ENCODE measurements at places on chromosomes 3 and 15.

DNA sequence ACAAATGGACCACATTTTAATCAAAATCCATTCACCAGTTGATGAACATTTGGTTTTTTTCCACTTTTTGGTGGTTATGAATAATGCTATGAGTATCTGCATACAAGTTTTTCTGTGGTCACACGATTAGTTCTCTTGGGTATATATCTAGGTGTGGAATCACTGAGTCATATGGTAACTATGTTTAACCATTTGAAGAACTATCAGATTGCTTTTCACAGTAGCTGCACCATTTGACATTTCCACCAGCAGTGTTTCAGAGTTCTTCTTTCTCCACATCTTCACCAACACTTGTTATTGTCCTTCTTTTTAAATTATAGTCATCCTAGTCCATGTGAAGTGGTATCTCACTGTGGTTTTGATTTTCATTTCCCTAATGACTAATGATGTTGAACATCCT is 33.3 kb upstream of the ATG7 start:
- peak; percentile 4 for DNase-seq

- no peak for DNase-seq
Observed at GRCh38 chr3:13114811-13115575, 41.8 kb upstream of the IQSEC1 start.

- peak; percentile 44 for DNase-seq
Observed at GRCh38 chr3:156685752-156686151, 11.4 kb downstream of the TIPARP start.

DNA sequence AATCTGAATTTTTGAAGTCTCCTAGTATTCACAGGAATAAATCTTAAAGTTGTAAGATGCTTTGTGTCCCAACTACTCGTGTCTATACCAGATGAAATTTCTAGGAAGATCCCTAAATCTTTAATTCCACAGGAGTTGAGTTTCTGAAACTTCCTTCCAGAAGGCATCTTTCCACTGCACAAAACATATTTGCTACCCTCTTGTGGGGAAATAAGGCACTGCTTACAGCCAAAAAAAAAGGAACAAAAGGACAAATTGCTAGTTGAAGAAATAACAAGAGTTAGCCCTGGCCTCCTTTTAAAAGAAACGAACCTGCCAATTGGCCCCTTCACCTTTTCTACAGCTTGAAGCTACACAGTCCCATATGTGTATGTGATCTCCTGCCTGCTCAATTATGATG is 54.0 kb downstream of the TAFA4 start:
- no peak for DNase-seq

DNA sequence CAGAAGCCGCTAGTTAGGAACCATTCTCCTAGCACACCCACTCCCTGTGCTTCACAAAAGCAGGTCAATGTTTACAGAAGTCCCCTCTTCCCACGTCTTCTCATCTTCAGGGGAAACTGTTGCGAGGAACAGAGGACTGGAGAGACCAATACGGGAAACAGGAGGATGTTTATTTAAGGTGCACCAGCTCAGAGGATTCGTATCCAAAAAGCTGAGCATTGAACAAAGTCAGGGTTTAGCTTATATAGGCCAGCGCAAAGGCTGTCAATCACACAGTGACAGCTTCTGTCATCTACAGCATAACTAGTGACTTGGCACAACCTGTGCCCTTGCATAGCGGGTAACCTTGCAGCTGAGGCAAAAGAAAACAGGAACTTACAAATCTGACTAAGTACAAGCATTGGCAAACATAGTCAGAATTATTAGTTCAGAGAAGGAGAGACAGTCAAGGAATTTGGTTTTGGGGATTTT is 61.3 kb downstream of the ZDHHC19 start:
- DNase-seq: no peak

DNA sequence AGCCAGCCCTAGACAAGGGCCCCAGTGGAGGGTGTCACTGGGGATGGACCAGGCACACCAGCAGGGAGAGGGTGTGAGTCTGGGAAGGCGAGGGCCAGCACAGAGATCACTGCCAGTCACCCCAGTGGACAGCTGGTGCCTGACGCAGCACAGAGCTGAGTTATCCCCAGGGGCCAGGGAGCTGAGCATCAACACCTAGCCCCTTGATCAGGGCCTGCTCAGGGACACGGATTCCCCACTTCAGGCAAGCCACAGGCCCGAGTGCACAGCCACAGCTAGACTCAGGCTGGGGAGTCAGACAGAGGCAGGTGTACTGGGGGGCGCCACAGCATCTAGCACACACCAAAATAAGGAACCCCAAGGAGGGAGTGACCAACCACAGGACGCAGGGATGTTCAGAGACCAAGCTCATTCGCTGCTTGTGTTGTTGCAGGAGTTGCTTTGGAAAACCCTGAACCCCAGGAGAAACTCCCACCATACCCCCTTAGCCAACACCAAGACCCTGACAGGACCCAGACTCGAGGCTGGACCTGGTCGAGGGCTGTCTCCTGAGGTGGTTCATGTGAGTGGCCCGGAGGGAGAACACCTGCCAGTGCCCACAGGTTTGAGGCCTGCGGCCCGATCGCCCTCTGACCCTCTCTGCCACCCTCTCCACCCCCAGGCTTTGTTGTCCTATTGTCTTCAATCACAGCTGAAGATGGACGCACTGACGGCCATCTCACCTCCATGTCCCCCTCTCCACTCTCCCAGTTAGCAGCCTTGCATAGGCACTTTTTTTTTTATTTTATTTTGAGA is 146.8 kb downstream of the TPRA1 start:
- no peak for DNase-seq

DNA sequence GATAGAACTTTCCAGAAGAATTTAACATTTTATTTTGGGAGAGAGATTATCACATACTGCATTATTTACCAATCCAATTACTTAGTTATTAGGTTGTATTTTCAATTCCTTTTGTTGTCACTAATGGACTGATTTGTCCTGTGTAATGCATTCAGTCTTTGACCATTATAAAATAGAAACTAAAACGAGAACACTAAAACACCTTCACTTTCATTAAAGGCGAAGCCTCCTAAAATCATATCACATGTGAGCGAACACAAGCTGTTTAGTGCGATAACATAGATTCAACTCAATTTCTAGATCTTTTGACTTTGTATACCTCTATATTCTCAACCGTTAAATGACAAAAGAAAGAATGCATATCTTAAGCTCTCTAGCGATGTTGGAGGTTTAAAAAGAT is 253.4 kb downstream of the VGLL3 start:
- no peak for DNase-seq

GRCh38 chr3:9809239-9809614 is 835 bp upstream of the TTLL3 start:
- DNase-seq: no peak

- DNase-seq: no peak
Observed at GRCh38 chr15:76795217-76795616, 109.9 kb downstream of the SCAPER start.

DNA sequence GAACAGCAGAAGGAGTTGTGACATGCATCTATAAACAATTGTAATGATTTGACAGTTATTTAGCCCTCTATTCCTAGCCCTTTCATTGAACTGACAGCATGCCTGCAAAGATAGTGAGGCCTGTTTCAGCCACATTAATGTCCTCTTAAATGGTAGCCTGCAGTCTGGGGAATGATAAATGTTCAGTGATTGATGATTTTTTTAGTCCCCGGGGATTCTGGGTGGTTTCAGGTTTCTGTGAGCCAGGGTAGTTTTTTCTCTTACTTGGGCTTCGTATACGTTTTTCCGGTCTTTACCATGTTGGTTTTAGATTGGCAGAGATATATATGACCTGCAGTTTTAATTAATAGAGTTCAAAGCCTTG is 172.0 kb downstream of the TCF12 start:
- DNase-seq: no peak

- no peak for DNase-seq
Observed at GRCh38 chr3:175107231-175107630, 248.1 kb downstream of the NAALADL2 start.

DNA sequence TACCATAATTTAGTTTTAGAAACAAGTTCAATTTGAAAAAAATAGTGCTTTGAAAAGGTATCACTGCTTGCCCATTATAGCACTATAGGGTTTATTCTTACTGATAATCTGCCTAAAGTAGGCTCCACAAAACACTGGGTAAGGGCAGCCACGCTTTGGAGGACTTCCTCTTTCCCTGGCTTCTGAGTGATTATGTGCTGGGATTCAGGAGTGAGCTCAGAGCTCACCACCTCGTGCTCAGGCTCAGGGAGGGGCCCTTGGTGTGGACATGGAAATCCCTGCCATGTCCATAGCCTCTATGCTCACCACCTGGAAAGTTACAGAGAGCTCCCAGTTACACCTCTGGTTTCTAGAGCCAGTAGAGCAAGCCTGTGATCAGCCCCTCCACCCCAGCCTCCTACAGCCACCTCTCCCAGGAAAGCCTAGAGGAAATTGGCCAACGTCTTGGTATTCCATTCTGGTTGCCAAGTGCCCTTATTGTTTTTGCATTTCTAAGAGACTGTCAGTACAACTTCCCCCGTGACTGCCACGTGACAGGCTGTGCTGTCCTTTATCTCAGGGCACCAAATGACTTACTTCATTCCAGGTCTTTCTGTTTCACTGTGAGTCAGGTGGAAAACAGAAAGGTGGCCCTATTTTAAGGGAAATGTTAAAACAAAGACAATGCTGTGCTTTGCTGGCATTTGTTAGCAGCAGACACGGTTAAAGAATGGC is 316.0 kb downstream of the RORA start:
- DNase-seq: no peak

GRCh38 chr3:177211503-177212277 is 14.4 kb upstream of the TBL1XR1 start:
- DNase-seq: no peak

DNA sequence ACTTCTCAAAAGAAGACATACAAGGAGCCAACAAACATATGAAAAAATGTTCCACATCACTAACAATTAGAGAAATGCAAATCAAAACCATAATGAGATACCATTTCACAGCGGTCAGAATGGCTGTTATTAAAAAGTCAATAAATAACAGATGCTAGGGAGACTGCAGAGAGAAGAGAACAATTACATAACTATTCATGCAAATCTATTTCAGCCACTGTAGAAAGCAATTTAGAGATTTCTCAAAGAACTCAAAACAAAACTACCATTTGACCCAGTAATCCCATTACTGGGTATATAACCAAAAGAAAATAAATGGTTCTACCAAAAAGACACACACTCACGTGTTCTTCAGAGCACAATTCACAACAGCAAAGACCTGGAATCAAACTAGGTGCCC is 116.3 kb downstream of the VPS13C start:
- no peak for DNase-seq

DNA sequence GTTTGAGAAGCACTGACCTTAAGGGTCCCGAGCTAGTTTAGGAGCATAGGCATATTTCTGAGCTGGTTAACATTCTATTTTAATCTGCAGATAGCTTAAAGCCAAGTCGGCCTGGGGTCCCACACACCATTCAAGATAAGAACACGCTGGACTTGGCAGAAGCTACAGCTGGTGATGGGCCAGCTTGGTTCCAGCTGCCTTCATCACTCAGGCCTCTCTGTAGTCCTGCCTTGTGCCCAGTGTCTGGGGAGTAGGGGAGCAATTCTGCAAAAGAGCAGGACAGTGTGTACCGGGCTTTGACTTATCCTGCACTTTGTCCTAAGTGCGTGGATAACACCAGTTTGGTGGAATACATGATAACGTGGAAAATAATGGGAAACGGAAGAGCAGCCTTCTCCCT is 164.5 kb downstream of the MEGF11 start:
- no peak for DNase-seq

DNA sequence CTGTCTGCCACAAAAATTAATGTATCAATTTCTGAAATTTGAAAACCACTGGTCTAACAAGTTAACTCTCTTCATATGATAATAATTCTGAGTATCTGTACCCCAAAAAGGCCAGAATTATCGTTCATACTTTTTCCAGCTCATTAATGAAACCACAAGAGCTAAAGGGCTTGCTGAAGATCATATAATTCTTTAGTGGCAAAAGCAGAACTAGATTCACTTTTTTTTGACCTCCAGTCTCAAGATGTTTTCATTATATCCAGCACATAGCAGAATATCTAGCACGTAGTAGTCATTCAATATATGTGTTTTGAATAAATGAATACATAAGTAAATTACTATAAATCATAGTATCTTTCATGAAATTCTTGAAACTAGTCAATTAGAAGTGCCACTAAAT is 246.7 kb upstream of the KCNH8 start:
- DNase-seq: no peak

DNA sequence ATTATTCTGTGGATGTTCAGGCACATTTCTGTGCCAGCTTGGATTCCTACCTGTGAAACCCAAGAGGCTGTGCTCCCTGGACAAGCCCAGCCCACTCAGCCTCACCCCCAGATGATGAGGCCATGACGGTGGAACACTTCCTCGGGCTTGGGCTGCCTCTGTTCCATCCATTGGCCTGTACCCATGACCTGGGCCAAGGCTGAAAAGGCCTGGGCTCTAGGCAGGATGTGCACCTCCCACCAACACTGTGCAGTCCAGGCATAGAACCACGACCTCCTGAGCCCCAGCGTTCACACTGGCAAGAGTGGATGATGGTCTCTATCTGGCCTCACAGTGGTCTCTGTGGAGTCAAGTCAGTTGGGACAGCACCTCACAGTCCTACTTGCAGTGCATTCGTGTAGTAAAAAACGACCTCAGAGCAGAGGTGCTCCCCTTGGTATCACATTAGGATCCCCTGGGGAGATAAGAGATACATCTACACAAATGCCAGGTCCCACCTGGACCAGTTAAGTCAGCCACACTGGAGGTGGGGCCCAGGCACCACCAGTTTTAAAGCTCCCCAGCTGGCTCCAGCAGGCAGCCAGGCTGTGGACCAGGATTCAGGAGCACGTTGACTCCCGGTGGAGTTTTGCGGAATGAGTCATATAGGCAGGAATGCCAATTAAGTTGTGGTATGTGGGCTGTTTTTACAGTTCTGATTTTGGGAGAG is 39.0 kb upstream of the IGF1R start:
- no peak for DNase-seq

DNA sequence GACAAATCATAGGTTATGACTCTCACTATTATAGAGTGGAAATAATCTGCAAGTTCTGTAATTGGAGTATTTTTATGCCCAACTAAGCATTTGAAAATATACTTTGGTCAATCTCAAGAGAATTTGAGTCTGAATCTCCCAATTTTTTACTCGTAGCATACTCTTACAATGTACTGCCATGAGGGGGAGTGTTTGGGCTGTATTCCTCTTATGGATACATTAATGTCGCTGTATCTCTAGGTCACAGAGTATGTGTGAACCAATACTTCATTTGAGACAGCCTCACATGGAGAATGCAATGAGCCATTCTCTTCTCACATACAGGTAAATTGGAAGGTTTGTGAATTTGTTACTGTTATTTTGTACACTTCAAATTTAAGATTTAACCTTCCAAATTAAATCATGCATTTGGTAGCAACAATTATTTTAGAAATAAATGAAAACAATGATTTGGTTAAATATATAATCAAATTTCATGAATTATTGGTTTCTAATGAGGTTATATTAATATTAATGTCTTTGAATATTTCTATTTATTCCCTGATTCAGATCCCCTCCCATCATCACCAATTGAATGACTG is 5.5 kb upstream of the CD200 start:
- peak; percentile 64 for DNase-seq

DNA sequence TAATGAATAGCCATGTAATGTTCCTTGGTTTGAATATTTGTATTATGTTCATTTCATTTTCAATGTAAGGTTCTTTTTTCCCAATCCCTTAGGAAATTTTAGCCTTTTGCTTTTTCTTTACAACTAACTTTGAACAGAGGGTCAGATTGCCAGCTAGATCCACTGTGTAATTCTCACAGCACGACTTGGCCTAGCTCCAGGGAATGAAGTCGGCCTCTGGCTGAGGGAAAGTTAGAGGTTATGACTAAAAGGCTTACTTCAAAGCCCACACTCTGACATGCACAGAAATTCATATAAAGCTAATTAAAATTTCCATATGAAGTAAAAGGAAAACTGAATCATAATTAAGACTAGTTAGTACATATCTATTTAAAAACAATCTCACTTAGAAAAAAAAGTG is 38.7 kb downstream of the ROBO1 start:
- no peak for DNase-seq

Measured in CD4-positive, alpha-beta T cell treated with Interleukin-4 for 4 hours (primary cell).